ENCODE measurements at places on chromosomes 3 and 15.

GRCh38 chr3:59234884-59235633 is 185.2 kb upstream of the CFAP20DC start:
- no peak for DNase-seq

GRCh38 chr15:26854435-26854834 is 12.4 kb upstream of the GABRA5 start:
- no peak for DNase-seq

DNA sequence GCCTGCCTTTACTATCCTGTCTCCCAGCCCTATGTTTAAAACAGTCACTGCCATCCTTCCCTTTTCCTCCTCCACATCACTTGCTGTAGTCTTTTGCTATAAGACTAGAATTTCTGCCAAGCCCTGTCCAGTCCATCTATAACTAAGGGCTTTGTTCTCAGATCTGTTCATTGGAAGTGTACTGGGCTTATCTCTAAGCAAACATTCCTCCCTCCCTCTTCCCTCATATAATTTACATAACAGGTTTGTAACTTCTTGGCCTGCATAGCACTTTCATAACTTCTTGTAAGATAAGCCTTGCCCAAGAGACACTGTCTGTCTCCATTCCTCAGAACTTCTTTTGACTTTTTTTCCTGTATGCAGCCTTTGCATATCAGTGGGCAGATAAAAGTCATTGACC is 16.7 kb downstream of the TPRG1 start:
- no peak for DNase-seq

- no peak for DNase-seq
Observed at GRCh38 chr3:164737174-164737573, 341.1 kb downstream of the SI start.

- no peak for DNase-seq
Observed at GRCh38 chr3:172279191-172279640, 169.0 kb downstream of the GHSR start.

- no peak for DNase-seq
Observed at GRCh38 chr15:100192097-100193080, 149.4 kb downstream of the ADAMTS17 start.

GRCh38 chr3:116139641-116140040 is 305.6 kb downstream of the LSAMP start:
- DNase-seq = no peak

DNA sequence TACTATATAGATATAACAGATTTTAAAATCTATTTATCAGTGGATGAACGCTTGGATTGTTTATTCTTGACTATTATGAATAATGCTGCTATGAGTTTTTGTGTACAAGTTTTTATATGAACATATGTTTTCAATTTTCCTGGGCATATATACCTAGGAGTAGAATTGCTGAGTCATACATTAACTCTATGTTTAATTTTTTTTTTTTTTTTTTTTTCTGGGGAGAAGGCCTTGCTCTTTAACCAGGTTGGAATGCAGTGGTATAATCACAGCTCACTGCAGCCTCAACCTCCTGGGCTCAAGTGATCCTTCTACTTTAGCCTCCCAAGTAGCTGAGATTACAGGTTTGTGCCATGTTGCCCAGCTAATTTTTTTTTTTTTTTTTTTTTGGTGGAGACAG is 9.1 kb downstream of the CIDEC start:
- DNase-seq = no peak

- DNase-seq = no peak
Observed at GRCh38 chr15:90819390-90819789, 49.0 kb upstream of the FURIN start.

DNA sequence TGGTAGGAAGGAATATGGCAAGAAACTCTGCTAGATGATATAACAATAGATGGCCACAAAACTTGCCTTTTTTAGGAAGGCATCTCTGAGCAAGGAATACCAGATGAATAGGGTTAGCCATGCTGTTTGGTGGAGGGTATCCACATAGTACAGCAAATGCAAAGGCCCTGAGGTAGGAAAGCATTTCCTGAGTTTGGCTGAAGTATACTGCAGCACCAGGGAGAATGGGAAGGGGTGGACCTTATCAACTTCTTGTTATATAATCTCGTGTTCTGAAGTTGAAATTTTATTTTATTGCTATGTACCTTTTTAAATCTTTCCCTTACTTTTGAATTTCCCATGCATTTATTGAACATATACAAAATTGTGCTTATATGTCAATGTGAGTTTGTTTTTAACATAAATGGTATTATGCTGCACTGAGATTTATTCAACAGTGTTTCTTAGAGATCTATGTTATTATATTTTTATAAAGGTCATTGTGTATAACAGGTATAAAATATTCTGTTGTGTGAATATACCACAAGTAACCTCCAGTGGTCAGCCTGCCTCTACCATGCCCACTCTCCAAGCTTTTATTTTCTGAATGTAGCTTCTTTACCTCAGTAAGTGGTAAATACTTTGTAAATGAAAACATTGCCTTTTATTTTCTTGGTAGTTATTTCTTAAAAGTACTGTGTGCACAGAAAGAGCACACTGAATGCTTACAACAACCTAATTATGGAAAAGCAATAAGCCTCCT is 2.8 kb upstream of the KAT2B start:
- no peak for DNase-seq

- no peak for DNase-seq
Observed at GRCh38 chr3:65168547-65168946, 480.7 kb upstream of the ADAMTS9 start.

- no peak for DNase-seq
Observed at GRCh38 chr3:32405155-32405554, 13.5 kb downstream of the CMTM7 start.

DNA sequence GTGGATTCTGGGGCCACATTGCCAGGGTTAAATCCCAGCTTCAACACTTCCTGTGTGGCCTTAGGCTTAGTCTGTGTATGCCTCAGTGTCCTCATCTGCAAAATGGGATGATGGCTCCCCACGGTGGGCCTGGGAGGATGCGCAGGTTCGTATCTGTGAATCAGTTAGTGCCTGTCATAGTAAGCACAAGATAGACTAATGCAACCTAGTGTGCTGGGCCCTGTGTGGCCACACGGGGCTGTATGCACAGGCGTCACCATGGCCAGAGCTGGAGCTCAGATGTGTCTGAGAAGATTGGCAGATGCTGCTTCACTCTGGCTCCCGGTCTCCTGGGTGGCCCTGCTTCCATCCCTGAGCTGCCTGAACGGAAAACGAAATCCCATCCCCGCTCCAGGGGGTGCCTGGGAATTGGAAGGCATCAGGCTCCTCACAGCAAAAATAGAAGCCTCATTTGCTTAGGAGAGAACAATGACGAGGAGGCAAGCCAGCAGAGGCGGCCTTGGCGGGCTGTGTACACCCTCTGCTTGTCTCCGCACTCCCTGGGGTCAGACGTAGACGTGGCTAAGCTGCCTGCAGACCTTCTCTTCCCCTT is 103.6 kb downstream of the APBA2 start:
- no peak for DNase-seq

DNA sequence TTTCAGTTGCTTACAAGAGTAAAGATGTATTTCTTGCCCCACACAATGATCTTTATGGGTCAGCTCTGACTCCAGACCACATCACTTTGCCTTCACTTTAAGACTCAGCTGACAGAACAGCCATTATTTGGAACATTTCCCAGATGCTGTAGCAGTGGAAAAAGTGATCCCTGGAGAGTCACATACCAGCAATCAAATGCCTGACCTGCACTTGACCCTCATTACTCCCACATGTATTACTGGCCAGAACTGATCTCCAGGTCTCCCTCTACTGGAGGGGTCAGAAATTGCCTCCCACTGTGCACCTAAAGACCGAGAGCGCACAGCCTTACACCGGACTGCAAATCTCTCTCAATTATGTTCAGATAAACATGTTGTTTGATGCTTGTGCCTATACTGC is 88.6 kb upstream of the ZNF385D start:
- no peak for DNase-seq

- no peak for DNase-seq
Observed at GRCh38 chr3:60226912-60227311, 1024.3 kb downstream of the FHIT start.

DNA sequence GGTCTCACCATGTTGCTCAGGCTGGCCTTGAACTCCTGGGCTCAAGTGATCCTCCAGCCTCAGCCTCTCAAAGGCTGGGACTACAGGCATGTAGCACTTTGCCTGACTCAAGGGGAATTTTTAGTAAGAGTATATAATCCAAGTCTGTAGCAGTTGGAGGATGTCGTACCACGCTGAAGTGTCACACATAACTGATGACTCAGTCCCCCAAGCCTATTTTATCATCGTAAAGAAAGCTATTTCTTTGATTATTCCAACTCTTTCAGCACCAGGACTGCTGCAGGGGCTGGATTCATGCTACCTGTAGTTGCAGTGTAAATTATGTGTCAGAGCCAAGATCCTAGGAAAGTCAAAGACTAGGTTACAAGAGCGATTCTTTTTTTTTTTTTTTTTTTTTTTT is 1.4 kb upstream of the PRKCI start:
- no peak for DNase-seq

DNA sequence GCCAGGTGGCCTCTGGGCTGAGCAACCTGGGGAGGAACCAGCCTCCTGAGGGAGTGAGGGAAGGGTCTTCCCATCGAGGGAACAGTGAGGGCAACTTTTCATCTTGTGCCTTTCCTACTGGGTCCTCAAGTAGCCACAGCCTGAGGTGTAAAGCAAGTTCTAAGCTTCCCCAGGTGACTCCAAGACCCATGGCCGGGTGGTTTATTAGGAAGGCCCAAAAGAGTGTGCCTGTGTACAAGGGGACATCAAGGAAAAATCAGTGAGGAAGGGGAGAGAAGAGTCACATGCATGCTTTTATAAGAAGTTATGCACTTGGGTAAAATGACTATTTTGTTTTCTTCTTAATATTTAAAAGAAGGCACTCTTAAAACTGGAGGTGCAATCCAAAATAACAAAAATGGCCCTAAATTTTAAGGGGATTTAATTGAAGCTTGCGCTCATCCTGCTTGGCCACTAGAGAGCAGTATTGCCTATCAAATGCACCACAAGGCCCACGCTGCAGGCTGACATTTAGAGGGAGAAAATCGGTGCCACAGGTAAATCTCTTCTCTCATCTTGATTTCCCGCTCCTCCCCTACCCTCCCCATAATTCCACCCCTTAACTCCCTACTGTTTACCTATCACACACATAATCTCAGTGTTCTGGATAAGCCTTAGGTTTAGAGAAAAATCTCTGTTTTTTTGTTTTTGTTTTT is 6.7 kb downstream of the NANOGP8 start:
- no peak for DNase-seq

DNA sequence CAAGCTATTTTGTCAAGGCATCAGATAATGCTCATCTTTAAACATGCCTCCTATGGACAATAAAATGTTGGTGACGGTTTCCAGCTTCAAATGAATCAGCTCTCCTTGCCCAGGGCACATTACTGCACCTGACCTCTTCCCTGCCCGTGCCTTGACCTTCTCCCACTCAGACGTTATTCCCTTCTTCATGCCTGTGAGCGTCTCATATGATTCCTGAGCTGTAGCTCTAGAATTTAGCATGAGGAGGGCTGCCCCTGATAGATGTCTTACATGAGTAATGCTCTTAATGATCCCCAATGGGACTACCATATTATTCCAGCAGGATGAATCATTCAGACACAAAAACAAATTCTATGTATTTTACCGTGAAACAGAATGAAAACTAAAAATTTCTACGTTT is 762.7 kb downstream of the ROBO1 start:
- no peak for DNase-seq

GRCh38 chr3:184710870-184711492 is 883 bp downstream of the MAGEF1 start:
- no peak for DNase-seq

DNA sequence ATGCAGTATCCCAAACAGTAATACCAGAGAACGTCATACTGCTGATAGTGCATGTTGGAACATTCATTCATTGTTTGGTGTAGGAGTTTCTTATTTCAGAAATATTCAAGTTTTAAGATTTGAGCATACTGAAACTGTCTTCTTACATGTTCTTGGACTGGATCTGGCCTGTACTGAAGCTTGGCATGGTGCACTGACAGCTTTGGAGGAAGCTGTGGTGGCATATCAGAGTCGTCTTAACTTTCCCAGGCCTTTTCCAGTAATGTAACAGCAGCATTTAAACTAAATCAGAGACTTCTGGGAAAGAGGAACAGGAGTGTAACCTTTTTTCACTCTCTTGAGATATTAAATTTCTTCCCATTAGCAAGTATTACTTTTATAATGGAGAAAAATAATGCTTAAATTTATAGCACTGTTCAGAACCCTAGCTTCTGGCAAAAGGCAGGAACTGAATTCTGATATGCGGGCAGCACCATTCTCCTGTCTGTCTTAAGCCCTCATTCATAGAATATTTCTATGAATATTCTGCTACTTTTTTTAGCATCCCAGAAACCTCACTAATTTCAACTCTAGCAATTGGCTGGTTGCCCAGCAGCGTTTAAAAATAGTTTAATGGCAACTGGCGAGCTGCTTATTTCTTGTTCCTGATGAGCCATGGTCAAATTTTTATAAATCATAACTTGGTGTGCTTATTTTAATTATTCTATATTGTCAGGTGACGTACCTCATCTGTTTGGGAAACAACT is 31.1 kb downstream of the DNAJC13 start:
- no peak for DNase-seq

DNA sequence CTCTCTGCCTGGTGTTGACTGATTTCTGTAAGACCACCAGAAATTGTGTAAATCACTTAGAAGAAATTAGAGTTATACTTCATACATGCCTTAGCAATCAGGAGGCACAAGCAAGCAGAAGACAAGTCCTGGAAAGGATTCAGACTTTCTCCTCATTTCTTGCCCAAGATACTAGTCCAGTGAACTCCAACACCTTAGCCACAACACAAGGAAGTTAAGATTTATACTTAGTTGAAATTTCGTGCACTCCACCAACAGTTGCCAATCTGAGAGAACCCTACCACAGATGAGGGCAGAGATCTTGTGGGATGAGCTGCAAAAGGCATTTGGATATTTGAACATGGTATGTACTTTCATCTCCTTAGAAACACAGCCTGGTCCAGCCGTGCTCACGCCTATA is 2.3 kb downstream of the P3H2 start:
- DNase-seq = no peak

DNA sequence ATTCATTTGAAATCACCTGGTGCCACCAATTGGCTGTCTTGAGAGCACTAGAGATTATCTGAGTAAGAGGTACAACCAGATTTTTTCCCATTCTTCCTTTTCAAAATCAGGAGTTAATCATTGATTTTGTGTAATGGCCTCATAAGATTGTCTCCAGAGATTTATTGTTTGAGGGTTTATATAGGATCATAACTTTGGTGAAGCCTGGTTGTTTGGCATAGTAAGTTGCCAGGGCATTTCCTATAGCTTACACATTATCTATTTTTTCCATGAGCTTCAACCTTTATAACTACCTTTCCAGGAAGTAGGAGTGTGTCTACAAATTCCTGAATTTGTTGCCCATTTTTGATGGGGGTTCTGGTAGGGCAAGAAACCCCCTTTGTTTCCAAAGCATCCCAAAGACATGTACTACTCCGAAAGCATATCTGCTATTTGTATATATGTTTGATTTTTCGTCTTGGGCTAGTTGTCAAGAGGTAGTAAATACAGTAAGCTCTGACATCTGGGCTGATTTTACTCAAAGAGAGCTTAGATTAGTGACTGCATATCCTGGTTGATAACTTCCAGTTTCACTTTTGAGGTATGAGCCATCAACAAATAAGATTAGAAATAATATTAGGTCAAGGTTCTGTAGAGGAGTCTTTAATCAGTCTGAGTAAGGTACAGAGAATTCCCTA is 11.7 kb upstream of the PRR23B start:
- DNase-seq = no peak
